ENCODE measurements at places on chromosomes 11 and 22.

GRCh38 chr22:49783926-49784629 lies 43.6 kb downstream of the BRD1 start:
- no peak for DNase-seq

DNA sequence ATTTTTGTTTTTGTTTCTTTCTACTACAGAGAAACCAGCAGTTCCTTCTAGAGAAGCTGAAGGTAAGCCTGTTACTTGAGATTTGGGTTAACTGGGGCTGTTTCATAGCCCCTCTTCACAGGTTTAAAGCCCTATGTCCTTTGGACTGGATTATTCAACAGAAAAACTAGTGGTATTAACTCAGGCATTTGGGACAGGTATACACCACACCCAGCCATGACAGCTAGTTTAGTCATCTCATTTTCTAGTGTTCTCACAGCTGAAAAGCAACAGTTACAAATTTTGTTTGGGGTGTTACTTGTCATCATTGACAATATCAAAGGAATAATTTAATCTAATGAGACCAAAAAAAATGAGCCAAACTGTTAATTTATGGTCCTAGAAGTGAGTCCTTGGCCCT lies 14.0 kb downstream of the LAYN start:
- no peak for DNase-seq

GRCh38 chr11:68300076-68300830 lies 12.1 kb upstream of the LRP5 start:
- DNase-seq = no peak

GRCh38 chr22:17787716-17788330 lies 13.6 kb upstream of the BID start:
- DNase-seq = no peak

GRCh38 chr11:63835158-63835545 lies 3.8 kb upstream of the MARK2 start:
- no peak for DNase-seq

DNA sequence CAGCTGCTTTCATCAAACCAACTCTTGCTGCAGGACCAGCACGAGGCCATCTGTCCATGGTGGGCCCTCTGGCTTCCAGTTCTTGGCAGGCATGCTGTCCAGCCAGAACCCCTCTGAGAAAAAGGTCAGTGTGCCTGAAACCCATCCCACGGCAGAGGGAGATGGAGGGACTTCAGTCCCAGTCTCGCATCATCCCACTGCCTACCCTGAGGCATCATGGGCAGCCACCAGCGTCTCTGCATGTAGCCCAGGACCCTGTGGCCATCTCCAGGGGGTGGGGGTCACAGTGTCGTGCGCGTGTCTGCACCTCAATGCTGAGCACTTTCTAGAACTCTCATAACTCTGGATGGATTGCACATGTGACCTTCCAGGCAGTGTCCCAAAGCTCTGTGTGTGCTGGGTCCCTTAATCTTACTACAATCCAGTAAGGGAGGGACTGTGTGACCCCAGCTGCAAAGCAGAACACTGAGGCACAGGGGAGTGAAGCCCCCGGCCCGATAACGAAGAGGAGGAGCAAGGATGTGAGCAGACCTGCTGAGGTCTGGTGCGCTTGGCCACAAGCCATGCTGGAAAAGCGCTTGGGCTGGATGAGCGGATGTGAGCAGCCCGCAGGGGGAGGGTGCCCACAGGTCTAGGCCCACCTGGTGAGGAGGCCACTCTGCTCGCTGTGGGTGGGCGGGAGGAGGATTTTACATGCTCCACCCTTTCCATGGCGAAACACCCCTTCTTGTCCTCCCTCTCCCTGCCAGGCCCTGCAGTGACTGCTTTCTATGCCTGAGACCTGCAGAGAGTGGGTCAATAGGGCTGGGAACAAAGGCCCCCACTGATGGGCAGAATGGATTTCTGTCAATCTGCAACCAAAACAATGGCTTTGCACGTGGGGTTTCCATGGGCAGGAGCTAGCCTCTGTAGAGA lies 1401.0 kb downstream of the BRD1 start:
- DNase-seq = no peak

DNA sequence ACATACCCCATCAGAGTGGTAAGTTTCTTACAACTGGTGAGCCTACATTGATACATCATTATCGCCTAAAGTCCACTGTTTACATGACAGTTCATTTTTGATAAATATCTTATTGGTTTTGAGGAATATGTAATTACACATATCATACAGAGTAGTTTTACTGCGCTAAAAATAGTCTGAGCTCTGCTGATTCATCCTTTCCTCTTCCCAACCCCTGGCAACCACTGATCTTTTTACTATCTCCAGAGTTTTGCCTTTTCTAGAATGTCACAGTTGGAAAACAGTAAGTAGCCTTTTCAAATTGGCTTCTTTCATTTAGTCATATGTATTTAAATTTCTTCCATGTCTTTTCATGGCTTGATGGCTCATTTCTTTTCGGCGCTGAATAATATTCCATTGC lies 112.8 kb downstream of the LARGE1 start:
- DNase-seq = no peak

DNA sequence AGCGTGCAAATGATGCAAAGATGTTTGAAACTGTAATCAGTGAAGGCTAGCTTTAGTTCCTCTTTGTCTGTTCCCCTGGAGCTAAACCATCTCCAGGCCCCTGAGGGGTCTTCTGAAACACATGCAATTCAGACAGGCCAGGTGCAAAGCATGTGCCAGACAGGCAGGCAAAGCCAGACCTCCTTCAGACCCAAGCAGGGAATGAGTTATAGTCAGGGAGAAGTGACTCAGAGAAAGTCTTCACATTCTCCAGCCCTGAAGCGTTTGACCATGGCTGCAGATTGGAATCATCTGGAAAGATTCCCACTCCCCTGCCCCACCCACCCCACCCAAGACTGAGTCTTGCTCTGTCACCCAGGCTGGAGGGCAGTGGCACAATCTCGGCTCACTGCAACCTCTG lies 187.0 kb upstream of the ISX start:
- DNase-seq = no peak

DNA sequence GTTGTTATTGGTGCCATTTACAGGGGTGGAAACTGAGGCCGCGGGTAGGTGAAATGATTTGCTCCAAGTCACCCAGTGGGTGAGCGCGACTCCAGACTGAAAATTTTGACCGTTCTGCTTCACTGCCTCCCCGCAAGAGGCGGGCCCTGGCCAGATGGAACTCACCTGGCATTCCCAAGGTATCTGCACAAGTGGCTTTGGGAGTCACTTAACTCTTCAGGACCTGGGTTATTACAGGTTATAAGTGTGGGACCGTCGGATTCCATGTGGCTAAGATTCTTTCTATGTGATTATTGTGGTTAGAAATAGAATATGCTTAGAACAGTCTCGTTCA lies 598 bp downstream of the CABIN1 start:
- DNase-seq = no peak

GRCh38 chr11:80383655-80384054 lies 942.8 kb upstream of the TENM4 start:
- no peak for DNase-seq

GRCh38 chr22:27624042-27624441 lies 177.5 kb downstream of the MN1 start:
- DNase-seq = no peak

- no peak for DNase-seq
These were observed 17.7 kb upstream of the CDON start for GRCh38 chr11:126080161-126080941.

DNA sequence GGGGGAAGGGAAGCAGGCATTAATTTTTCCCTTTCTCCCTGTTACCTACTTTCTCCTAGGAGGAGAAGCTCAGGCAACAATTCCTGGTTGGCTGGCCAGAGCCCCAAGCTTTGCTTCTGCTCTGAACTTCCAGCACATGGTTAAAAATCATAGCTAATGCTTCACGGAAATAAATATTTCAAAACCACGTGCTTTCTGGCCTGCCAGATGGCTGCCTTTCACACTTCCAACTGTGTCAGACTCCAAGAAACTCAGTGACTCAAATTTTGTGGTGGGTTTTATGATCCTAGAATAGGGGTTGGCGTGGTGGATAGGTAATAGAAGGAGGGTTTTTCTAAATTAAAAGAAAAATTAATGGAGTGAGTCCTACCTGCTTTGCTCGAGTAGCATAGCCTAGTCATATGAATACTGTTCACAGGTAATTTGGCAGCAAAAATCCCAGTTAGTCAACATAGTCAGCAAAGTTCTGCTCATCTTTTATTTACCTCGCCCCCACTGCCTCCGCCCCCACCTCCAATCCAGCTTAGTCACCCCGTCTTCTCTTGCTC lies 58.6 kb downstream of the SC5D start:
- DNase-seq = peak; percentile 28

DNA sequence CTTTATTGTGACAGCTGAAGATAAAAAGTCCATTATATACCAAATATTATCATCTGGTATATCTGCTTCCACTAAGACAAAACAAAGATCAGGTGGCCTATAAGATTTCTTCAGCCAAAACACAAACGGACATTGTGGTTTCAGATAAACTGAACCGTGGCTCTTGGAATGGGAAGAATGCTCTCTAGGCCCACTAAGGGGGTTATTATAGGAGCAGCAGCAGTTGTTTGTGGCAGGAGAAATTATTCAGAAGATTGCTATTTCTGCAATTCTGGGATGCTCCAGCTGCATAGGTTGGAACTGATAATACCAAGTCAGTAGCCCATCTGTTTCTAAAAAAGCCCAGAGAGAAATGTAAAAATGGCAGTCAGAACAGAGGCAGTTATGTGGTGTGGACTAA lies 145.3 kb downstream of the NCAM1 start:
- peak; percentile 56 for DNase-seq

DNA sequence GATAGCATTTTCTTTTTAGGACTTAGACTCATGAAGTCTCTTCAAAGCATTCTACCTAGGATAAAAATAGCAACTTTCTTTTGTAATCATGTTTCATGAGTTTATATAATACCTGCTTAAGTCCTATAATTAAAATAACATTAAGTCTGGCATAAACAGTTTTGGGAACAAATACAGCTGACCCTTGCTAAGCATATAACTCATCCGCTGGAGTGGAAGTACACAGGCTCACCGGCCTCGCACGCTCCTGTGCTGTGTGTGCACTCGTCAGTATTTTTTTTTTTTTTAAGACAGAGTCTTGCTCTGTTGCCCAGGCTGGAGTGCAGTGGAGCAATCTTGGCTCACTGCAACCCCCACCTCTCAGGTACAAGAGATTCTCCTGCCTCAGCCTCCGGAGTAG lies 221.8 kb downstream of the ADAMTS15 start:
- no peak for DNase-seq

GRCh38 chr11:117334896-117335295 lies 7.2 kb downstream of the CEP164 start:
- DNase-seq = no peak
